RPMI7951 (cell line): ENCODE measurements at places on chromosomes 3 and 15. TPM values are rescaled to one million over a fixed set of nuclear protein-coding genes. Genes with fewer than 3 reads are reported as not detected.

Gene PRTG
- 3.8 and 13.3 TPM in 2 replicates for total RNA-seq

- DNase-seq, result no peak
These were observed 440 bp downstream of the PRTG start for GRCh38 chr15:55742498-55742926.

GRCh38 chr15:76844096-76844495 lies 61.0 kb downstream of the SCAPER start:
- DNase-seq, result peak; percentile 30

Gene NANOGP8
- not detected in 2 replicates for total RNA-seq

DNA sequence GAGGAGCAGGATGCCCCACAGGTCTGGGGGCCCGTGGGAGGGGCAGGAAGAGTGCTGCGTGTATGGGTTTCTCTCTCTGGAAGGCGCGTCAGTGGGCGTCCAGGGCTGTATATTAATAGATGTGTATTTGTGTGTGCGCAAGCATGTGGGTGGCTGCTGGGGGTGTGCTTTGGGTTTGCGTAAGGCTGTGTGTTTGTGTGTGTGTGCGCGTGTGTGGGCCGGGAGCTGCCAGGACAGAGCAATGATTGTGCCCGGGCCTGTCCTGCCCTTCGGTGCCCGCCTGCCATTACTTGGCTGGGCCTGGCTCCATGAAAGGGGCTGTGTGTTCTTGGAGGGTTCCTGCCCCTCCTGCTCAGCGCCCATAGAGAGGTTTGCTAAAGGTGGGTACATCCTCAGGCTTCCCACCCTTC lies 16.3 kb downstream of the CSPG4 start:
- peak; percentile 58 for DNase-seq

DNA sequence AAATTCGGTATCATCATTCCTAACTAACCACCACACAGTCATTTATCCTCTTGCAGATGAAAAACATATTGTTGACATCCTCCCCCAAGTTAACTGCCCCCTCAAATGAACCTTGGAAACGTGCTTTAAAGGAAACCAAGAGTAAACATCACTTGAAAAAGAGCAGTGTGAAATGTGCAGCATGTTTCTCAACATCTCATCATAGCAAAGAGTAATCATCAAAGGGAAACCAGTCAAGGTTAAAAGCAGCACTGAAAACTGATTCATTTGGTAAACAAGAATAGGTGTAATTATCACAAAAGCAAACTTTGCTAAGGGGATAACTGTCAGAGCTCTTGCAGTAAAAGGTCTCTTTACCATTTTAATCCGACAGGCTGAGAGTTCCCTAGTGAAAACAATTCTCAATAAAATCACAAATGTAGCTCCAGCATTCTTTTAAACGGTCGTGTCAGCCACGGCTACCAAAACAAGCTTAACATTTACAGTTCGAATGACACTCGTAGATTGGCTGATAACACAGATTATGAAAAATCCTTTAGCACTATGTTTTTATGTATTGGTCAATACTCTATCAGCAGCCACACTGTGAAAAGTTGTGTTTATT lies 461.0 kb downstream of the GBE1 start:
- no peak for DNase-seq

DNA sequence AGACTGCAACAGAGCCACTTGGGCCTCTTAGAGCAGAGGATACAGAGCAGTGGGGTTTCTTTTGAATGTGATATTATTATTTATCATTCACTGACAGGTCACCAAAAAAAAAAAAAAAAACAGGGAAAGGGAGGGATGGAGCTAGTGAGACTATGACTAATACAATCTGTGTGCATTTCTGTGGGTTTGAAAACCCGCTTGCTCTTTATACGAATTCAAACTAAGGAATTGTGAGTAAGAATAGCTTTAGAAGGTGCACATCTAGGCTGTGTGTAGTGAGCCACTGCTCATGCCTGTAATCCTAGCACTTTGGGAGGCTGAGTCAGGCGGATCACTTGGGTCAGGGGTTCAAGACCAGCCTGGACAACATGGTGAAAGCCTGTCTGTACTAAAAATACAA lies 186.6 kb upstream of the MANF start:
- DNase-seq, result peak; percentile 5

Gene SYNPR
- not detected in 2 replicates for total RNA-seq

Gene CACNA2D2
- total RNA-seq, result under 0.01 TPM in 1 of 2 replicates, not detected in the other

- DNase-seq, result no peak
These were observed 99.0 kb upstream of the KCNMB2 start for GRCh38 chr3:178437236-178437635.

Gene WDR93
- total RNA-seq, result 0.10 and 0.48 TPM in 2 replicates
